NCI-H460 (cell line): ENCODE measurements at places on chromosomes 2 and 18.

GRCh38 chr2:86337244-86337835 is at the start of gene REEP1:
Gene REEP1, minus strand, starts transcription at chr2:86337626. Its CDS starts 116 bp downstream, at chr2:86337510.
- no peak for DNase-seq

DNA sequence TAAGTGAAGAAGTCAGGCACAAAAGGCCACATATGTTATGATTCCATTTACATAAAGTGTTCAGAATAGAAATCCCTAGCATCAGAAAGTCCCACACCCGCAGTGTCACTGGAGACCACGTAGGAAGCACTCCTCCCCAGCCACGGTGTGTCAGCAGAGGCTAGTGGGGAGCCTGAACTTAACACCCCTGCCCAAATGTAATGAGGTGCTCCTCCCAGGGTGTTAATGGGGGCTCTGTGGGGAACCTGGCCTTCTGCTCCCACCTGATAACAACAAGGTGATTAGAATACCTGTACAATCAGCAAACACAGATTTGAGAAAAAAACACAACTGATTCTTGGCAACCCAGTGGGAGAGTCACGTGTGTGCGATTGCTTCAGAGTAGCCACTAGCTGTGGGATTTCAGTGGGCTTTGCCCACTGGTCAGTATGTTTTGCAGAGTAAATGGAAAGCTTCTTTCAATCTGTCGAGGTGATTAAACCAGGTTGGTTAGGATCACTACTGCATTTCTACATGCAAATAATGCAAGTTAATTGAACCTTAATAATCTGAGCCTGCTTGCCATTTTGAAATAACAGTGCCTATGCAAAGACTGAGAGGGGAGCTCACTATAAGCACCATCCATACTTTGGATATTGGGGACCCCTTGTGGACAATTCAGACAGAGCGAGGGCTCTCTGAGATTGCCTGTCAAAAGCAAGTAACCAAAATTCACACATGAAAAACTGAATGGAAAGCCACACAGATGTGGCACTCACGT is 20.6 kb upstream of the ATRAID start:
- DNase-seq: peak; percentile 65

DNA sequence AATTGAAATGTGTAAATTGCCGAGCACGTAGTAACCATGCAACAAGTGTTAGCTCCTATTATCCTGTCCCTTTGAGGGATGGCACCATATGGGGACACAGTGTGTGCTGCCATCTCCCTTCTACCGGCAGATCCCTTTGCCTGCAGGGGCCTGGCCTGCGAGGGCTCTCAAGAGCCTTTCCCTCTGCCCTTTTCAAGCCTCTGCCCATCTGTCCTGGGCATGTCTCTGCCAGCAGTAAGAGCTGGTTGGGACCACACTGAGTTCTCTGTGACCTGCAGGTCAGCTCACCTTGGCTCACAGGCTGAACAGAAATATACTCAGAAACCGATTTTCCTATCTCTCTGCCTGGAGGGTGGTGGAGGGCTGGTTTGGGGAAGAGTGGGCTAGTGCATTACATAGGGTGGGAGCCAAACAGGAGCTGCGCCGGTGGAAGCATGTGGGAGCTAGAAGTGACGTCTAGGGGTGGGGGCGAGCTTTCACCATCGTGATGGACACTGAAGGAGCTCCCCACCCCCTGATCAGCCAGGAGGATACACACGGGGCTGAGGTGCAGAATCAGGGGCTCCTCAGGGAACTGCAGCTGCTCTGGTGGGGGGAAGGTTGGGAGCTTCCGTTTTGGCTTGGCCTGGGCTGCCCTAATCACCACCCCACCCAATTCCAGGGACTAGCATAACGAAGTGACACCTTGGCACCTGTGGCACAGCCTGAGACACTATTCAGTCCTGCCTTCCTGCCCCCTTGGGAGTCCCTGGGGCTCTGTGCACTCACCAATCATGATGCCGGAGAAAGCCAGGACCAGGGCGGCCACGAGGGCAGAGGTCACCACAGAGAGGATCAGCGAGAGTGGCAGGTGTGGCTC is 109.7 kb downstream of the CLIP4 start:
- DNase-seq: no peak

- DNase-seq: no peak
Measured at GRCh38 chr2:142718576-142719155, 158.8 kb upstream of the KYNU start.

- DNase-seq: no peak
Measured at GRCh38 chr2:49903471-49903870, 749.2 kb upstream of the FSHR start.

DNA sequence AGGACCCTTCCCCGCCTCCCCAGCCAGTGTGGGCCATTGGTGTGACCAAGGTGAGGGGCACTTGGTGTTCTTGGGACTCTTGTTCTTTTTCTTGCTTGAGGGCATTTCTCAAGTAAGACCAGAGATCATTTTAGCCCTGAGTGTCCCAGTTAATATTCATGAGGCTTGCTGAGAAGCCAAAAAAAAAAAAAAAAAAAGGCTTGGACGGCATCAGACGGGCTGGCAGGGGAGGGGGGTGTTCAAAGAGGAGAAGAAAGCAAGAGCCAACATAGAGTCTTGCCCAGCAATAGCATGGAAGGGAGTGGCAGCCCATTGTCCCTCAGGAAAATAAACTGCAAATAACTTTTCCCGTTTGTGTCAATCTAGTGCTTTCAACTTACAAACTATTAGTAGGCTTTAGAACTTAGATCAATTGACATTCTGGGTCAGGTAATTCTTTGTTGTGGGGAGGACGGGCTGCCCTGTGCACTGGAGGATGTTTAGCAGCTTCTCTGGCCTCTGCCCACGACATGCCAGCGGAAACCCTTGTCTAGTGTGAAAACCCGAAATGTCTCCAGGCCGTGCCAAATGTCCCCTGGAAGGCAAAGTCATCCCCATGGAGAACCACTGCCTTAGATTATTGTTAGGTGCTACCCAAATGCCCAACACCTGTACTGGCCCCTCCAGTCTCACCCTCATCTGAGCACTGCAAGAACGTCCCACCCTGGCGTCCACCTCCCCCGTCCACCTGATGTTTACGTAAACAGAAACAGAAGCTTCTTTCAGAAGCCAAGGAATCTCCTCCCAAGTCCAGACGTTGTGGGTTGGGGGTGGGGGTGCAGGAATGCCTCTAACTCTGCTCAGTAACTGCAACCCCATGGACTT is 163.4 kb downstream of the BCL2 start:
- DNase-seq: no peak

- DNase-seq: no peak
Measured at GRCh38 chr2:83915381-83915780, 543.7 kb downstream of the SUCLG1 start.

- DNase-seq: no peak
Measured at GRCh38 chr2:98282109-98282508, 64.1 kb upstream of the CNGA3 start.

- DNase-seq: no peak
Measured at GRCh38 chr2:43482961-43483360, 112.9 kb downstream of the THADA start.

DNA sequence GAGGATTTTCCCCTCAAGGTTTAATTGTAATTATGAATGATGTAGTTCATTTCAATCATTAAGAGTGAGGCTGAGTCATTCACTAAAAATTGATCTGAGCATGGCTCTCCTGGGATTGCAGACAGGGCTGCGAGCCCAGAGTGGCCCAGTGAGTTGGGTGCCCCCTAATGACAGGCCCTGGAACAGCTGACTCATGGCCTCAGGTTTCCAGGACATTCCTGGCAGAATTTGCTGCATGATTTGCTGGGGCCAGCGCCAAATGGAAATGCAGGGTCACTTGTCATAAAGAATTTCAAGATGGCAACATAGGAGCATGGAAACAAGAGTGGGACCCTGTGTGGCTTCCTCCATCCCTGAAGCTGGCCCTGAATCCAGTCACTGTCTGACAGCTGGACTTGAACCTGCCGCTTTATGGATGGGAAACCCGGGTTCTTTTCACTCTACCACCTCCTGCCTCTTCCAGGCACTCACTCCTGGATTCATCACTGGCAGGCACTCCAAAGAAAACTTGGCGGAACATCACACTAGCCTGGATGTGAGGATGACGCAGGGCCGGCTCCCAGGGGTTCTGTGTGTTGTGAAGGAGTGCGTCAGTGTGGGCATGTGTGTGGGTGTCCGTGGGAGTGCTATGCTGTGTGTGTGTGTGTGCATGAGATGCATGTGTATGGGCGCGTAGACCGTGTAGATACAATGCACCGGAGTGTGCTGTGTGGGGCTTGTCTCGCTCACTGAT is 15.2 kb downstream of the OTOF start:
- peak; percentile 65 for DNase-seq

DNA sequence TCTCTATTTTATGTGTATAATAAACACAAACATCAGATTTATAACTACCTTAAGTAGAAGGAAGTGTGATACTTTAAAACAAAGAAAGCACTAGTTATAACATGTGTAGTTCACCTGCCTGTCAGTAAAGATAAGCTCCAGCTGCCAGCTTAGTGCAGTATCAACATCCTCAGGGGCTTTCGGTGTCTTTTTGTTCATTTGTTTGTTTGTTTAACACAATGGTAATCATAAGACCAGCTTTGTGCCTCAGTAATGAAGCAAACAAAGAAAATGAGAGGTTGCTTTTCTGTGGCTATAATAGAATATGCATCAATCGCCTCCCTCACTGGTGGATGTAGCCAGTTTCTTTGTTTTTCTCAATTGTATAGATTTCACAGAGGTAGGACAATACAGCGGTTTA is 1499.0 kb upstream of the TMEFF2 start:
- no peak for DNase-seq

GRCh38 chr2:236889791-236890704 is 195.6 kb upstream of the COPS8 start:
- DNase-seq: no peak

DNA sequence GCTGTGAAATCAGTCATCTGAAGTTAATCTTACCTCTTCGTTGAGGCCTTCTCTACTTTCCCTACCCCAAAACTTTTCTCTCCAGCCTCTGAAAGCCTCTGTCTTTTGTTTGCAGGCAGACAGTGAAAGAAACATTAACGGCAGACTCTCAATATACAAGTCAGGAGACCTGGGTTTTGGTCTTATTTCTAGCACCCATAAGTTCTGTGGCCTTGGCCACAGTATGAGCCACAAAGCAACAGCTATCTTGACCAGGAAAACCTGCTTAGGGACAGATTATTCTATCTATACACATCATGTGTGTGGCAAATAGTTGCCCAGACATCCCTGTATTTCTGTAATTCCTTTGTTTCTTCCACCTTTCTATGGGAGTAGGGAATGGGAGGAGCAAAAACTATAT is 318.3 kb downstream of the AGPS start:
- DNase-seq: no peak

DNA sequence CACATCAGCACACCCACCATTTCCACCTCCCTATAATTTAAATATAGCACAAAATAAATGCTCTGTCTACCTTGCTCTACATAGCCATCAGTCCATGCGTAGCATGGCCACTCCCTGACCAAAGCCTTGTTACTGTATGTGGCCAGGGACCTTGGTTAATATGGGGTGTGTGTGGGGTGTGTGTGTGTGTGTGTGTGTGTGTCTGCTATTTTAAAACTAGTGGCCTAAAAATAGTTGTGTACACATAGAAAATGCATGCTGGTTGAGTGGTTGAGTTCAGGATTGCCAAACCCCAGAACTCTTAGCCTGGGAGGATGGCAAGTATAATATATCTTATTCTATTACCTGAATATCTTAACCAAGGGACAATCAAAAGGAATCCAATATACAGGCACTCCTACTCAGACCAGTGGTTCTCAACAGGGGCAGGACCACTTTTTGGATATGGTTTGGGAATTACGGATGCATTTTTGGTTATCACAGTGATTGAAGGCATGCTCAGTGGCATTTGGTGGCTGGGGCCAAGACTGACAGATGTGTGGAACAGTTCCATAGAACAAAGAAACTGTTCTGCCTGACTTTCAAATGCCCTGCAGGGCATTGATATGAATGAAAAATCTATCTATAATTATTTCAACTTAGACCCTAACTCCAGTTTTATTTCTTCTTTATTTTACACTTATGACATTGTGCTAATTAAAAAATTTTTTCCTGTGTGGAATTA is 72.3 kb upstream of the PSME4 start:
- no peak for DNase-seq
